CD4-positive, alpha-beta T cell treated with Interleukin-12 subunit alpha and Interleukin-12 subunit beta, for 1 hour (primary cell): ENCODE measurements at places on chromosomes 16 and 17.

GRCh38 chr17:3030096-3030495, 33.3 kb downstream of the OR1D5 start:
- no peak for DNase-seq

DNA sequence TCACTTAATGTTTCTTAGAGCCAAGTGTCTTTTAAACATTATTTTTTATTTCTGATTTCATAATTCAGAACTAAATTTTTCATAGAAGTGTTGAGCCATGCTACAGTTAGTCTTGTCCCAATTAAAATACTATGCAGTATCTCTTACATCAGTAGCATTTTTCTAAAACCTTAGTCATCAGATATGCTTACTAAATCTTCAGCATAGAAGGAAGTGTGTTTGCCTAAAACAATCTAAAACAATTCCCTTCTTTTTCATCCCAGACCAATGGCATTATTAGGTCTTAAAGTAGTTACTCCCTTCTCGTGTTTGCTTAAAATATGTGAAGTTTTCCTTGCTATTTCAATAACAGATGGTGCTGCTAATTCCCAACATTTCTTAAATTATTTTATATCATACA, 13.6 kb upstream of the BCAS3 start:
- DNase-seq = no peak

- DNase-seq = no peak
Observed at GRCh38 chr16:1809281-1809801, 15.8 kb upstream of the IGFALS start.

GRCh38 chr17:57980522-57980921, 7.5 kb downstream of the VEZF1 start:
- no peak for DNase-seq

GRCh38 chr17:36493956-36494355, 7.5 kb downstream of the ZNHIT3 start:
- no peak for DNase-seq

- DNase-seq = no peak
Observed at GRCh38 chr17:64497565-64498035, 746 bp upstream of the POLG2 start.

- no peak for DNase-seq
Observed at GRCh38 chr17:30554839-30555751, 77.9 kb downstream of the GOSR1 start.

- DNase-seq = peak; percentile 6
Observed at GRCh38 chr16:88967830-88968588, 9.0 kb downstream of the CBFA2T3 start.

GRCh38 chr17:44137891-44138709, 3.6 kb upstream of the HROB start:
- DNase-seq = peak; percentile 18

DNA sequence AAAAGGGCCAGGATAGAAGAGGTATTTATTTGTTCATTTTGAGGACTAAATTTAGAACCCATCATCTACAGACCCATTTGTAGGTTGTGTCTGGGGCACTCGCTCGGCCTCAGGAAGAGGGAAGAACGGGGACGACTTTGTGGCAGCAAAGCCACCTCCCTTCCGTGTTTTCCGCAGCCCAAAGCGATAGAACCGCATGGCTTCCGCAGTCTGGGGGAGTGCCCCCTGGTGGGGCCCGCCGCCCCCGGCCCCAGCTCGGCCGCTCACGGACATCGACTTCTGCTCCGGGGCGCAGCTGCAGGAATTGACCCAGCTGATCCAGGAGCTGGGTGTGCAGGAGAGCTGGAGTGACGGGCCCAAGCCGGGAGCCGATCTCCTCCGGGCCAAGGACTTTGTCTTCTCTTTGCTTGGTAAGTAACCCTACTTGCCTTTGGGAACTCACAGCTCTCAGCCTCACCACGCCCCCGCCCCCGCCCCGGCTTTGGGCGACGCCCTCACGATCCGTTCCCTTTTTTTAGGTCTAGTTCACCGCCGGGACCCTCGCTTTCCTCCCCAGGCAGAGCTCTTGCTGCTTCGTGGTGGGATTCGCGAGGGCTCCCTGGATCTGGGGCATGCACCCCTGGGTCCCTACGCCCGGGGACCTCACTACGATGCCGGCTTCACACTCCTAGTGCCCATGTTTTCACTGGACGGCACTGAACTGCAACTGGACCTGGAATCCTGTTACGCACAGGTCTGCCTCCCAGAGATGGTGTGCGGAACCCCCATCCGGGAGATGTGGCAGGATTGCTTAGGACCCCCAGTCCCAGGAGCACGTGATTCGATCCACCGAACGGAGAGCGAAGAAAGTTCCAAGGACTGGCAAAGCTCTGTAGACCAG, 681 bp downstream of the TMEM102 start:
- peak; percentile 57 for DNase-seq

DNA sequence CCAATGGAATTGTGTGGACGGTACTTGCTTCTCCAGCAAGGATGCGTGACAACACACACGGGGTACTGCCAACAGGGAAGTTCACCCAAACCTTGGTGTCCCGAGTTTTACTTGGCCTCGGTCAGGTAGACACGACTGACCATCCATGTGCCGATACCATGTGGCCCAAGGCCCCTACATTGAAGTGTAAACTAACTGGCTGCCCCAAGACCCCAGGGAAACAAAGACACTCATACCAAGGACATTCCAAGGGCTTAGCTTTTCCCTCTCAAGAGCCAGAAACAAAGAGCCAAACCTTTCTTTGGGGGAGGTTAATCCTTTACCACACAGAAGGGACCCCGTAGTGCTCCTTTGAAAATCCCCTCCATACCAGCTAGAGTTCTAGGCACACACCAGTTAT, 215.9 kb upstream of the TNRC6C start:
- DNase-seq = no peak

DNA sequence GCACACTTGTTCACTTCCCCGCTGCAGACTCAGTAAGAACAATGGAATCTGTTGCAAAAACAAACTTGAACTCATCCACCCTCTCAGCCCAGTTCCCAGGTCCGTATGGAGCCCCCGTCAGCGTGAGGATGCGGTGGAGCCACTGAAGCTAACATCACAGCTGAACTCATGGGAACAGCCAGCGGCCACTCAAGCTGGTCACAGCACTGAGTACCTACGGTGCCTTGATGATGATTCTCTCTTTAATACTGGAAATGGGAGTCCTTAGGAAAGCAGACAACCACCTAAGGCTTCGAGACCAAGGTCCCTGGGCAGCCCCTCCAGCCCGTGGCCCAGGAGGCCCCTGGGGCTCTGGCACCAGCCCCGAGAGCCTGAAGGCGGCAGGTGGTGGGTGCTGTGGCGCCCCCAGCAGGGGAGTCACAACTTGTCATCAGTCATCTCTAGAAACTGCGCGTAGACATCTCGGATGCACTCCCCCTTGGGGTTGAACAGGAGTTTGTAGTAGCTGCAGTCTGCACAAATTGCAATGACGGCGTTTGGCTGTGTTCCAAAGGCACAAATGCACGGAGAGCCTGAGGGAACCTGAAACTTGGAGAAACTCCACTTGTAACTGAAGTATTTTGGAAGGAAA, 31.0 kb upstream of the RHOT1 start:
- peak; percentile 50 for DNase-seq

GRCh38 chr16:88478889-88479792, 26.1 kb downstream of the ZFPM1 start:
- no peak for DNase-seq

DNA sequence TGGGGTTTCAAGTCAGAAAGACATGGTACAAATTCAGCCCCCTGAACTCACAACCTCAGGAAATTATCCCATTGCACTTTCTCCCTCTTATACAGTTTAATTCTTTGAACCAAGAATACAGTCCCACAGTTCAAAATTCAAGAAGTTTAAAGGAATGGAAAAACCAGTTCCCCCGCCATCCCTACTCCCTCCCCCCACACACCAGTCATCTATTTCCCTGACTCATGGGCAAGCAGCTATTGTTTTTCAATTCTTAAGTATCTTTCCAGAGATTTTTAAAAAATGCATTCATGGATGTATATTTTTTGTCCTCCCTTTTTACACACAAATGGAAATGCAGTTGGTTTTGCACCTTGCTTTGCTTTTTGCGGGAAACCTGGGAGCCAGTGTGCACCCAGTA, 7.3 kb downstream of the SYCE1L start:
- DNase-seq = no peak

GRCh38 chr16:22751104-22751667, 62.8 kb upstream of the HS3ST2 start:
- no peak for DNase-seq

DNA sequence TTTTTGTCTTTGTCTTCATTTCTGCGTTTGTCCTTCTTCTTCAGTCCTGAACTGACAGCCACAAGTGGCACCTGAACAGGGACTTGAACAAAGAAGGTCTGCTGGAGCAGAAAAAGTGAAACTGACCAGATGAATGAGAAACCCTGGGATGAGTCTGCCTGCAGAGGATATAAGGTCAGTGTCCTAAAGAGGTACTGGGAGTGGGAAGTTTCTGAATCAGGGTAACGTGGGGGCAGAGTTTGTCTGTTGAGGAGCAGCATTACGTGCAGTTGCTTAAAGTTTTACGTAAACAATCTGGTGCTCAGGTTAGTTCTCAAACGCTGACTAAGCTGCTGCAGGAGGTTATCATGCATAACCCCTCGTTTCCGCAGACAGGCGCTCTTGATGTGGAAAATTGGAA, 2057.6 kb downstream of the TP53TG3F start:
- DNase-seq = no peak

DNA sequence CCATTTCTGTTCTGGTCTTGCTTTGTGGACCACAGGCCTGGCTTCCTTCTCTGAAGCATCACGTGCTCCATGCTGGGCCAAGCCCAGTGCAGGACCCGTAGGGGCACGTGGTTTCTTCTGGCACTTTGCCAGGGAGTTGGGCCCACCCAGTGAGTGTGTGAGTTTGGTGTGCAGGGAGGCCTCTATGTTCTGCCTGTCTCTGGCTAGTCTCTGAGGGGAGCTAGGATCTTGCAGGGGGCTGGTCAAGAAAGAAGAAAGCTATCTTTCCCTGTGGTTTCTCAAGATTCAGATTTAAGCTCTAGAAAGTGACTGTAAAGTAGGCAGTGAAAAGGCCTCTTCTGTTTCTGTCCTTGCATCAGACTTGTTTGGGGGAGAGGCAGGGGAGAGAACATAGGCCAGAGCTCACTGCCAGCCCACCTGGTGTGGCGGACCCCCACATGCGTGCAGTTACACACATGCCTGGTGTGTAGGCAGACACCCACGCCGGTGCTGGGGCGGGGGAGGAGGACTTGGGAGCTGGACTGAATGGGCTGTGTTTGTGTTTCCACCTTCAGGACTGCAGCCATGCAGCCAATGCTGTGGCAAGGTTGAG, 11.8 kb downstream of the LASP1 start:
- DNase-seq = no peak

GRCh38 chr16:31713945-31714902, 159.4 kb upstream of the ZNF267 start:
- DNase-seq = no peak

DNA sequence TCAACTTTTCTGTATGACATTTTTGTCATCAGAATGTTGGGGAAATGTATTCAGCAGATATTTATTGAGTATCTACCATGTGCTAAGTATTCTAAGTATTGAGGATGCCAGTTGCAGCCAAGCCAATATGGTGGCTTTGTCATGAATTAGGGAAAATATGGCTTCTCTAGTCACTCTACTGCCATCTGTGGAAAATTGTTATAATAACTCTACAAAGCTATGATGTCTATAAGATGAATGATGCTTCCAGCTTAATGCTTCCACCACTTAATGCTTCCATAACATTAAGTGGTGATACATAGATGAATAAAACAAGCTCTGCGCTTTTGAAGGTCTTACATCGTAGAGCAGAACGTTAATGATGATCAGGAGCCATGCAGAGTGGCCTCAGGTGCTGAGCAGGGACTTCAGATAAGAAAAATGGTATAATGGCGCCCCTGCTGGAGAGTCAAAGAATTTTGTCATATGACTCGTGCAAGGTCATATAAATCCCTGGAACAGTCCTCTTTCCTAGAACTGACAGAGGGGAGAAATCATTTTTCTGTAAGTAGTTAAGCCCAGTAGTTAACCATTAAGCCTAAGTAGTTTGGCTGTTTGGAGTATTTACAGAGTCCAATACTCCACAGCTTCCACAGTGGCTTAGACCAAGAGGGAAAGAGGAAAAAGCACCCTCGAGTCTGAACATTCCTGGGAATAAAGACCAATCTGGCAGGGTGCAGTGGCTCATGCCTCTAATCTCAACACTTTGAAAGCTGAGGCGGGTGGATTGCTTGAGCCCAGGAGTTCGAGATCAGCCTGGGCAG, 2.7 kb upstream of the TMIGD1 start:
- DNase-seq = peak; percentile 77

- peak; percentile 49 for DNase-seq
Observed at GRCh38 chr16:47018223-47018891, 44.9 kb upstream of the DNAJA2 start.
